ENCODE measurements at places on chromosomes 4 and X. TPM values are rescaled to one million over a fixed set of nuclear protein-coding genes. Genes with fewer than 3 reads are reported as not detected.

DNA sequence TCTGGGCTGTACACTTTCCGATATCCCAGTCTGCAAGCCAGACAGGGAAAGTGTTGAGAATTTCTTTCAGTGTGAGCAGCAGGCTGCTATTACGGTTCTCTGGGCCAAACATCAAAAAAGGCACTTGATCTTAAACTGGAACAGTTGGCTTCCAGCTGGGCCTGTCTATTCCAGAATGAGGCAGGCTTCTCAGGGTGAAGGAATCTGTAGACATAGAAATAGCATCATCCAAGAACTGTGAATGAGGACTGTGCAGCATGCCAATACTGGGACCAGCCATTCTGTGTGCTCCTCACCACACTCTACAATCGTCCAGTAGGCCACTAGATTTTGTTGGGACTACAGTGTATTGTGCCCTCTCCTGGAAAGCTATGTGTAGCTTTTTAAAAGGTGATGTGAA lies 31.1 kb downstream of the ART3 start:
- H3K36me3 ChIP-seq, result no peaks in the 10 kb centered on the region
- no peaks in the 10 kb centered on the region for H3K27me3 ChIP-seq
- no peaks in the 10 kb centered on the region for H3K4me1 ChIP-seq
- no peak overlapping the region for H3K4me3 ChIP-seq
- H3K27ac ChIP-seq, result no peak overlapping the region

MMAA gene
- 13.7 TPM for polyA plus RNA-seq

- H3K36me3 ChIP-seq, result no peaks in the 10 kb centered on the region
- H3K27me3 ChIP-seq, result no peaks in the 10 kb centered on the region
- no peaks in the 10 kb centered on the region for H3K4me1 ChIP-seq
- H3K27ac ChIP-seq, result no peak overlapping the region
- H3K4me3 ChIP-seq, result no peak overlapping the region
Measured at GRCh38 chrX:28177202-28177601, 196.0 kb upstream of the DCAF8L1 start.

GRCh38 chr4:106522839-106523238 lies 154.3 kb upstream of the GIMD1 start:
- H3K36me3 ChIP-seq, result no peaks in the 10 kb centered on the region
- H3K4me1 ChIP-seq, result no peaks in the 10 kb centered on the region
- H3K27ac ChIP-seq, result no peak overlapping the region
- no peak for DNase-seq
- no peaks in the 10 kb centered on the region for H3K27me3 ChIP-seq

MGARP gene
- 0.37 TPM for polyA plus RNA-seq

GRCh38 chr4:94653095-94653649 lies 104.6 kb upstream of the BMPR1B start:
- H3K4me1 ChIP-seq, result peaks cover 29% of the 10 kb centered on the region
- peak overlapping the region; percentile 44 for H3K27ac ChIP-seq
- H3K36me3 ChIP-seq, result peaks cover 6% of the 10 kb centered on the region

DNA sequence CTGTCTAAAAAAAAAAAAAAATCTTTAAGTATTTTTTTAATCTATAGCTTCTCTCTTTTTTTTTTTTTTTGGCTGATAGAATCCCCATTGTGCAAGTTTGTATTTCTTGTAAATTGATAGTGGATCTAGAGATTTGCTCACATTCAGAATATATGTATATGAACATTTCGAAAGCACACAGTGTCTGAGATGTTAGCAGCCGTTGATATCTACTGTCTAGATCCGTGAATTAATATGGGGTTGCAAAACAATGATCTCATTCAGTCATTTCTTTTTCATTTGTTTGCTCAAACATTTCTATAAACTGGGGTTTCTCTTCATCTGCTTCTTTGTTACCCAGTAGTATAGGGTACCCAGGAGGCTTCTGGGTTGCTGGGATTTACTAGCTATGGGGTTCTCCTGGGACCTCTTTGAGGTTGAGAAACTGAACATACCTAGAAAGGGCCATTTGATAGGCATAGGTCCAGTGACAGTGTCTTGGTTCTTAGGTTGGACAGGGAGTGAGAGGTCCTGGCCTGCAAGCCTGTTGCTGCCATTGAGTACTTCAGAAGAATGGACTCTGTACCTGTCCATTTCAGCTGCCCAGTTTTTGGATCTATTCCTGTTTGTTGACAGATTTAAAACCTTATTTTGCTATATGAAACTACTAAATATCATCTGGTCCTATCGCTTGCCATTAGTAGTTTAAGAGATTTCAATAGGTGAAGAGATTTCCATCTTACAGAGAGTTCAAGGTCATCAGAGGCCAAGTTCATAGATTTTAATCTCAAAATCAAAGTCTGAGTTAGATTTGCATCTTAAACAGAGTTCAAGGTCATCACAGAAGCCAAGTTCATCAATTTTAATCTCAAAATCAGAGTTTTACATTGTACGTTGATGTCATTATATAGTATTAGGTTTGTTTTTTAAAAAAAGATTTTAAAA lies 50.8 kb downstream of the WWC2 start:
- H3K4me1 ChIP-seq, result peaks cover 4% of the 10 kb centered on the region
- H3K36me3 ChIP-seq, result no peaks in the 10 kb centered on the region
- no peak overlapping the region for H3K4me3 ChIP-seq
- no peak for DNase-seq
- no peaks in the 10 kb centered on the region for H3K27me3 ChIP-seq

- no peak overlapping the region for H3K4me3 ChIP-seq
- peaks cover 12% of the 10 kb centered on the region for H3K36me3 ChIP-seq
- DNase-seq, result no peak
- H3K4me1 ChIP-seq, result no peaks in the 10 kb centered on the region
- H3K27ac ChIP-seq, result no peak overlapping the region
- H3K27me3 ChIP-seq, result no peaks in the 10 kb centered on the region
Measured at GRCh38 chrX:16610121-16610621, 39.8 kb upstream of the S100G start.

PPEF2 gene
- polyA plus RNA-seq, result 0.06 TPM

DNA sequence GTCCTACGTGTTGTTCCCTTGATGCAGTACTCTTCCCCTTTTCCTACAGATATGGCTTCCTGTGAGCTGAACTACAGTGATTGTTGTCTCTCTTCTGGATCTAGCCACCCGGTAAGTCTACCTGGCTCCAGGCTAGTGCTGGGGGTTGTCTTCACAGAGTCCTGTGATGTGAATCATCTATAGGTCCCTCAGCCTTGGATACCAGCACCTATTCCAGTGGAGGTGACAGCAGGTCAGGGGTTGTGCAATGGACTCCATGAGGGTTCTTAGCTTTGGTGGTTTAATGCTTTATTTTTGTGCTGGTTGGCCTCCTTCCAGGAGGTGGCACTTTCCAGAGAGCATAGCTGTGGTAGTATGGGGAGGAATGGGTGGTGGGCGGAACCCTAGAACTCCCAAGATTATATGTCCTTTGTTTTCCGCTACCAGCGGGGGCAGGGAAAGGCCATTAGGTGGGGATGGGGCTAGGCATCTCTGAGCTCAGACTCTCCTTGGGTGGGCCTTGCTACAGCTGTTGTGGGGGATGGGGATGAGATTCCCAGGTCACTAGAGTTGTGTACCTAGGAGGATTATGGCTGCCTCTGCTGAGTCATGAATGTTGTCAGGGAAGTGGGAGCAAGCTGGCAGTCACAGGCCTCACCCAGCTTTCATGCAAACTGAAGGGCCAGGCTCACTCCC lies 121.4 kb upstream of the ANKRD50 start:
- no peak overlapping the region for H3K27ac ChIP-seq
- H3K36me3 ChIP-seq, result no peaks in the 10 kb centered on the region
- DNase-seq, result no peak
- H3K4me3 ChIP-seq, result no peak overlapping the region
- H3K4me1 ChIP-seq, result no peaks in the 10 kb centered on the region

ENPP6 gene
- polyA plus RNA-seq, result 3.2 TPM

PNMA5 gene
- polyA plus RNA-seq, result 0.69 TPM

ETDA gene
- not detected for polyA plus RNA-seq

GRIA2 gene
- 4.4 TPM for polyA plus RNA-seq

GRCh38 chrX:115333446-115333845 lies 43.9 kb downstream of the LUZP4 start:
- no peak overlapping the region for H3K27ac ChIP-seq
- H3K4me3 ChIP-seq, result no peak overlapping the region
- H3K27me3 ChIP-seq, result no peaks in the 10 kb centered on the region
- H3K4me1 ChIP-seq, result no peaks in the 10 kb centered on the region
- no peak for DNase-seq

DNA sequence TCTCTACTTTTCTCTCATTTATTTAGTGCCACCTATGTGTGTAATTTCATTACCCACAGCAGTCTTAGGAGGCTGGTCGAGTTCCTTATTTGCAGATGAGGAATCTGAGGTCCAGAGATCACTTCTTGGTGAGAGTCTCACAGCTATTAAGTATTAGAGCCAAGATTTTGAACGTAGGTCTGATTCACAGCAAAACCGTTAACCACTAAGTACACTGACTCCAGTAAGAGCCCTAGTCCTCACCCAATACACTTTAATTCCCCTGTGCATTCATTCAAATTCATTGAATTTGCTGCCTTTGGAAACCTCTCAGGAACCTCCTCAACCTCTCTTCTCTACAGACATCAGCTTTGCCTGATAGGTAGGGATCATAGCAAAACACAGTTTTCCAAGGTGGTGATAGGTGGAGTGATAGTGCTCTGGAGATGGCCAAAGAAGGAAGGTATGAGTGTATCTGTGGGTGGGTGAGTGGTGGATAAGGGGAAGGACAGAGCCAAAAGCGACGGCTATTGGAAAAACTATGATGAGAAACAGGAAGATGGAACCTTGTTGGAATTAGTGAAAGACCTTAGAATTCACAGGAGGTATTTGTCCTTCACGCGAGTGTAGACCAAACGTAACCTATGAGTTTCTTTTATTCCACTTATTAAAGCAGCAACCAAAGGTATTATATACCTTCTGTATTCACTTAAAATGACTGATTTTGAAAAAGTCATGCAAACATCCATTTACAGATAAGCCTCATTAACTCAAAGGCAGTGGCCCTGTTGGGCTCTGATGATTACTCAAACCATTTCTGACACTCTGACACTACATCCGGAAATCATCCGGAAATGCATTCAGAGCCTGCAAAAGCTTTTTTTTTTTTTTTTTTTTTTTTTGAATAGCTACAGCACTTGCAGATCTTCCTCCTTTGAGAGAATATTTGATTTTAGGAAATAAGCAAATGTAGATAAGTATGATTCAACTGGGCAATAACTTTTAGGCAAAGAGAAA lies 6.3 kb downstream of the FMR1 start:
- H3K4me3 ChIP-seq, result no peak overlapping the region
- peaks cover 23% of the 10 kb centered on the region for H3K4me1 ChIP-seq
- DNase-seq, result no peak
- H3K27ac ChIP-seq, result peak overlapping the region; percentile 2
- no peaks in the 10 kb centered on the region for H3K27me3 ChIP-seq
- no peaks in the 10 kb centered on the region for H3K36me3 ChIP-seq

CDX4 gene
- not detected for polyA plus RNA-seq

DNA sequence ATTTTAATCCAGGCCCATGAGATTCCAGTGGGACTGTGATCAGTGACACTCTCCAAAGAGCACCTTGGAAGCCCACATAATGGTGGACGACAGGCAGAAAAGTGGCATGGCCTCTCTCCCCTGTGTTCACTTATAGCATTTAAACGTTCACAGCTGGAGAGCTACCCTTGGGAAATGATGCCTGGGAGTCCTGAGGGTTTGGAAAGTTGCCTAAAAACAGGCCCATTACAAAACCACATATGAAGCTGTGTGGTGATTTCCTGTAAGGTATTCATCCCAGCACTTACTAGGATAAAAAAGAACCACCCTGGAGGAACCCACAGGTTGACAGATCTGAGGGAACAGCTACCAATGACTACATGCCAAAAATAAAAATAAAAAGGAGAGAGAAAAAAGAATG lies 193.2 kb downstream of the RASL11B start:
- H3K36me3 ChIP-seq, result no peaks in the 10 kb centered on the region
- H3K27me3 ChIP-seq, result no peaks in the 10 kb centered on the region
- no peak for DNase-seq
- no peaks in the 10 kb centered on the region for H3K4me1 ChIP-seq
- H3K4me3 ChIP-seq, result no peak overlapping the region

- H3K27me3 ChIP-seq, result no peaks in the 10 kb centered on the region
- H3K4me1 ChIP-seq, result no peaks in the 10 kb centered on the region
- peaks cover 3% of the 10 kb centered on the region for H3K36me3 ChIP-seq
- H3K4me3 ChIP-seq, result no peak overlapping the region
- H3K27ac ChIP-seq, result no peak overlapping the region
Measured at GRCh38 chr4:87498446-87498900, 30.7 kb downstream of the SPARCL1 start.
